Naive thymus-derived CD8-positive, alpha-beta T cell (primary cell): ENCODE measurements at places on chromosomes 13 and 19.

DNA sequence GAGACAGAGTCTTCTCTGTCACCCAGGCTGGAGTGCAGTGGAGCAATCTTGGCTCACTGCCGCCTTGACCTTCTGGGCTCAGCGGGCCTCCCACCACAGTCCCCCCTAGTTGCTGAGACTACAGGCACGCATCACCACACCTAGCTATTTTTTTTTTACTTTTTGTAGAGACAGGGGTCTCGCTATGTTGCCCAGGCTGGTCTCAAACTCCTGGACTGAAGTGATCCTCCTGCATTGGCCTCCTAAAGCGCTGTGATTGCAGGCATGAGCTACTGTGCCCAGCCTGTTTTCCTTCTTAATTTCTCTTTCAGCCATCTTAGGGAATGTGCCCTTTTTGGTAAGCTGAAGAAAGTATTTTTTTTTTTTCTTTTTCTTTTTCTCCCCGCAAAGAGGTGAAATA is 42.6 kb upstream of the RNF113B start:
- H3K4me1 ChIP-seq: no peaks in the 10 kb centered on the region
- H3K36me3 ChIP-seq: no peaks in the 10 kb centered on the region
- no peak overlapping the region for H3K4me3 ChIP-seq
- H3K27ac ChIP-seq: no peak overlapping the region
- no peak for DNase-seq

GRCh38 chr19:41297628-41298347 is 12.2 kb upstream of the CCDC97 start:
- no peaks in the 10 kb centered on the region for H3K27me3 ChIP-seq
- peaks cover 95% of the 10 kb centered on the region for H3K36me3 ChIP-seq
- H3K27ac ChIP-seq: peak overlapping the region; percentile 97
- peaks cover 81% of the 10 kb centered on the region for H3K4me1 ChIP-seq

DNA sequence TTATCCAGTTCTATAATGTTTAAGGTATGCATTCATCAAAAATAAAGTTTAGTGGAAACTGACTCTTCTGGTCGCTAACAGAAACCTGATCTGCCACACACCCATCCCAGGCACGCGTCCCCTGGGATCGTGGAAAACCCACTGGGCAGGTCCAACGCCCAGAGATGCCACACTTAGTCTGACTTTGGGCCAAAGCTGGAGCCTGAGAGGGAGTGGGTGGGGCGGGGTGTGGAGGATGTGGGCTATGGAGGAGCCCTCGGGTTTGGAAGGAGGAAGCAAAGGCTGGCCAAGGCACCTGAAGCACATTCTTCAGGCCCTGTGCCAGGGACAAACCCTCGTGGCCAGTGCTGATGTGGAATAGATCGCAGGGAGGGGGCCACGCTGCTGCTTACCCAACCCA is 2.5 kb downstream of the IGFL1 start:
- no peaks in the 10 kb centered on the region for H3K4me1 ChIP-seq
- no peaks in the 10 kb centered on the region for H3K36me3 ChIP-seq
- H3K27me3 ChIP-seq: peaks cover 18% of the 10 kb centered on the region
- H3K27ac ChIP-seq: no peak overlapping the region
- no peak overlapping the region for H3K4me3 ChIP-seq

- no peaks in the 10 kb centered on the region for H3K4me1 ChIP-seq
- no peaks in the 10 kb centered on the region for H3K36me3 ChIP-seq
- no peak for DNase-seq
- H3K27ac ChIP-seq: no peak overlapping the region
- peaks cover 51% of the 10 kb centered on the region for H3K27me3 ChIP-seq
- no peak overlapping the region for H3K4me3 ChIP-seq
Observed at GRCh38 chr19:275000-275399, 16.2 kb downstream of the PLPP2 start.

- peaks cover 1% of the 10 kb centered on the region for H3K4me1 ChIP-seq
- no peak for DNase-seq
- peaks cover 4% of the 10 kb centered on the region for H3K36me3 ChIP-seq
- no peak overlapping the region for H3K4me3 ChIP-seq
Observed at GRCh38 chr19:53849237-53849676, 18.4 kb upstream of the MYADM start.

DNA sequence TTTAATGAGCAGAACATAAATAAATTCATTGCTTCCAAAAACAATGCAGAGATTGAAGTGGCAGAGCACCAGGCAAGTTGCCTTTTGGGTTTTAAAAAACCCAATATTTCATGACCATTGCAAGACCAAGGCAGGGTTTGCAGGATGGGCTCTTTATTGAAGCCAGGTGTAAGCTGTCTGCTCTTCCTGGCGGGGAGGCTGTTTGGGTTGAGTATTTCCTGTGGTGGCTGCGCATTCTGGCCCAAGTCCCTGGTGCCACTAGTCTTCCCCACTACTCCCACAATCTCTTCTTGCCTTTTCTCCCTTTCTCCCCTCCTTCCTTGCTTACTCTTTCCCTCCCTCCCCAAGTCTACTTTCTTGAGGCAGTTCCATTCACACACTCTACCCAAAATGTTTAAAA is 116.4 kb downstream of the AKAP11 start:
- DNase-seq: no peak
- H3K4me3 ChIP-seq: no peak overlapping the region

- no peaks in the 10 kb centered on the region for H3K27me3 ChIP-seq
- H3K27ac ChIP-seq: no peak overlapping the region
- peaks cover 41% of the 10 kb centered on the region for H3K36me3 ChIP-seq
- no peak overlapping the region for H3K4me3 ChIP-seq
- H3K4me1 ChIP-seq: no peaks in the 10 kb centered on the region
Observed at GRCh38 chr19:52658595-52658994, 20.4 kb upstream of the ZNF83 start.

GRCh38 chr13:62210951-62211350 is 795.3 kb upstream of the PCDH20 start:
- no peak overlapping the region for H3K4me3 ChIP-seq
- H3K36me3 ChIP-seq: no peaks in the 10 kb centered on the region
- H3K27me3 ChIP-seq: no peaks in the 10 kb centered on the region
- no peak overlapping the region for H3K27ac ChIP-seq
- H3K4me1 ChIP-seq: no peaks in the 10 kb centered on the region
- DNase-seq: no peak

- H3K36me3 ChIP-seq: no peaks in the 10 kb centered on the region
- no peak overlapping the region for H3K27ac ChIP-seq
- DNase-seq: no peak
- no peaks in the 10 kb centered on the region for H3K4me1 ChIP-seq
- H3K27me3 ChIP-seq: no peaks in the 10 kb centered on the region
Observed at GRCh38 chr13:69903081-69903480, 204.5 kb upstream of the ATXN8OS start.

GRCh38 chr19:55649268-55650125 is 1.5 kb downstream of the CCDC106 start:
- no peaks in the 10 kb centered on the region for H3K27me3 ChIP-seq
- peak overlapping the region; percentile 86 for H3K4me3 ChIP-seq
- no peak for DNase-seq
- peak overlapping the region; percentile 87 for H3K27ac ChIP-seq
- H3K4me1 ChIP-seq: peaks cover 16% of the 10 kb centered on the region
